Activated CD8-positive, alpha-beta memory T cell treated with anti-CD3 and anti-CD28 coated beads, Interleukin-2, amount 10 ng/mL, durations not matched to agents 7 days and 5 days (primary cell): ENCODE measurements at places on chromosomes 2 and 18.

GRCh38 chr2:51995293-51995692 lies 963.4 kb upstream of the NRXN1 start:
- DNase-seq, result no peak

GRCh38 chr2:97738179-97739019 lies 25.0 kb downstream of the ZAP70 start:
- no peak for DNase-seq

- DNase-seq, result peak; percentile 19
Observed at GRCh38 chr2:128446049-128446873, 127.6 kb upstream of the HS6ST1 start.

GRCh38 chr2:215431778-215432758 lies 3.8 kb downstream of the FN1 start:
- DNase-seq, result no peak

- DNase-seq, result no peak
Observed at GRCh38 chr18:3122851-3123250, 96.9 kb downstream of the MYOM1 start.

DNA sequence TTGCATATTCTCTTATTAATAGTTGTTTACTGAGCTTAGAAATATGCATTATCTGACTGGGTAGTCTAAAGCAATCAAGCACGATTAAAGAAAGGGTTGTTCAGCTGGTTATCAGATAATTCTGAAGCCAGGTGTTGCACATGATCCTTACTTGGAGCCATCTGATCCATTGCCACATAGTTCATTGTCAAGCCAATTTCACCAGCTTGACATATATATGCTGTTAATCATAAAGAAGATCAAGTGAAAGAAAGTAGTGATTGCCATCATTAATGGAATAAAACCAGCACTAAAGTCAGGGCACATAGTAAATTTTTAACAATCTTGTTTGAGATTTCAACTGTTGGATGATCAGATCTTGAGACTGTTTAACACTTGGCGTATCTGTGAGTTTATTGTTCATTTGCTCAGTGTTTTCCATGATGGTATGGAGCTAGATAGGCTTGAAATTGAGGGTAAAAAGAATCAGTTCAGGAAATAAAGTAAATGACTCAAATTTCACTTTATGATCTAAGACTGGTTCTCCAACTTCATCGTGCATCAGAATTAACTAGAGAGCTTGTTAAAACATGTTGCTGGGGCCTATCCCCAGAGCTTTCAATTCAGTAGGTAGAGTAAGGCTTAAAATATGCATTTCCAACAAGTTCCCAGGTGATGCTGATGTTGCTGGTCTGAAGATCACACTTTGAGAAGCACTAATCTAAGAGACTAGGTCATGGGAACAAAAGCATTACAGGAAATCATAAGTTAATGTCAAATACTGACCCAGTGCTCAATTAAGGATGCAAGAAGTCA lies 539.6 kb downstream of the SATB2 start:
- no peak for DNase-seq

- no peak for DNase-seq
Observed at GRCh38 chr18:3402982-3403451, 47.0 kb upstream of the TGIF1 start.

DNA sequence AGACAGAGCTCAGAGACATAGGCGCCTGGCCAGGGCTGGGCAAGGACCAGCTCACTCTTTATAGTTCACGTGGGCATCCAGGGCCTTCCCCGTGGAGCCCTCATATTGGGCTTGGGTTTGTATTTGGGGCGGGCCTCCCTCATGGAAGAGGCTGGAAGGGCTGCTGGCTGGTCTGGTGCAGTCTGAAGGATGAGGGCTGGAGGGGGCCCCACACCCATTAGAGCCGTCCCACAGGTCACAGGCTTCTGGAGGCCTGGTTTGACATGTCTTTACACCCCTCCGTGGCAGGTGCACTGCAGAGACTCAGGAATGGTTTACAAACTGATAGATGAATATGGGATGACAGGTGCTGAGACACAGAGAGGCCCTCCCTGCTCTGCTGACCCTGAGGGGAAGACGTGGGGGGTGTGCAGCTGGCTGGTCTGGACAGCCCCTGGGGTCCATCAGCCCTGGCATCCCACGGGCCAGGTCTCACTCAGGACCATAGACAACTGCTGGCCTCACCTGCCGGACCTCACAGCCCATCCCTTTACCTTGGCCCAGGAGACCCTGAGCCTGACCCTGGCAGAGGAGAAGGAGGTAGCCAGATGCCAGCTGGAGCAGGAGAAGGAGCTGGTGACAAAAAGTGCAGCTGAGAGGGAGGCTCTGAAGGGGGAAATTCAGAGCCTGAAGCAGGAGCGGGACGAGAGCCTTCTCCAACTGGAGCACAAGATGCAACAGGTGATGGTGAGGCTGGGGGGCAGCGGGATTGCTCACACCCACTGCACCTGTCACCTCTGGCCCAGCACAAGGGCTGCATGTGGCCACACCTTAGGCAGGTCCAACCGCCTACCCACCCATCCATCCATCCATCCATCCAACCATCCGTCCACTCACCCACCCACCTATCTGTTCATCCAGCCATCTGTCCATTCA lies 43.9 kb downstream of the CROCC2 start:
- DNase-seq, result no peak
